Panc1 (cell line): ENCODE measurements at places on chromosomes 3 and 15. TPM values are rescaled to one million over a fixed set of nuclear protein-coding genes. Genes with fewer than 3 reads are reported as not detected.

- no peak for DNase-seq
- no peaks in the 10 kb centered on the region for H3K36me3 ChIP-seq
- H3K4me1 ChIP-seq, result no peaks in the 10 kb centered on the region; the same call in 1 of the 2 replicates
- H3K4me3 ChIP-seq, result no peak overlapping the region
- no peaks in the 10 kb centered on the region for H3K27me3 ChIP-seq
- H3K27ac ChIP-seq, result no peak overlapping the region
Measured at GRCh38 chr15:100309109-100310040, 32.4 kb downstream of the ADAMTS17 start.

GRCh38 chr3:170301405-170301804 lies 56.1 kb upstream of the SKIL start:
- H3K27me3 ChIP-seq, result no peaks in the 10 kb centered on the region
- H3K27ac ChIP-seq, result no peak overlapping the region
- DNase-seq, result no peak
- no peaks in the 10 kb centered on the region for H3K4me1 ChIP-seq

GRCh38 chr15:39672666-39673065 lies 91.8 kb downstream of the THBS1 start:
- no peaks in the 10 kb centered on the region for H3K27me3 ChIP-seq
- H3K4me1 ChIP-seq, result no peaks in the 10 kb centered on the region
- H3K27ac ChIP-seq, result no peak overlapping the region
- H3K36me3 ChIP-seq, result no peaks in the 10 kb centered on the region

- DNase-seq, result no peak
- H3K36me3 ChIP-seq, result no peaks in the 10 kb centered on the region
- no peak overlapping the region for H3K4me3 ChIP-seq
- H3K4me1 ChIP-seq, result no peaks in the 10 kb centered on the region
- no peak overlapping the region for H3K27ac ChIP-seq
Measured at GRCh38 chr3:122911901-122912300, 115.7 kb downstream of the SEMA5B start.

The SYNPR gene
- not detected for total RNA-seq

DNA sequence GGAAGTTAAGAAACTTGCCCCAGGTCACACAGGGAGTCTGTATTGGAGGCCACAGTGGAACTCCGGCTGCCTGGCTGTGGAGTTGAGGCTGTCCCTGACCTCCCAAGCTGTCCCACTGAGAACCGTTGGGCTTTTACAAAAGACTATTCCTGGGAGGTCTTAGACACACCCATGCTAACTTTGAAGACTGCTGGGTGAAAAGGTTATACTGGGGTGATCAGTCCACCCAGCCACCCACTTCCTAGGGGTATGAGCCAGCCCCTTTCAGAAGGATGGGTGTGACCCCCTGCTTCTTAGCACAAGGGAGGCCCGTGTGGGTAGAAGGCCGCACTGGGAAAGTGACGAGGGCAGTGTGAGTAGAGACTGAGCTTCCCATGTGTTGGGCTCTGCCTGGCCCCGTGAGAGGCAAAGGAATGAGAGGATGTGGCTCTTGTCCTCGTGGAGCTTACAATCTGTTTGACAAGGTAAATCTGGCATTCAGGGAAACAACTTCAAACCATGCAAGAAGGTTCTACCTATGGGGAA lies 19.0 kb downstream of the MRAS start:
- H3K27ac ChIP-seq, result no peak overlapping the region
- no peaks in the 10 kb centered on the region for H3K4me1 ChIP-seq
- no peaks in the 10 kb centered on the region for H3K36me3 ChIP-seq
- no peak overlapping the region for H3K4me3 ChIP-seq
- H3K27me3 ChIP-seq, result no peaks in the 10 kb centered on the region; the same call in 1 of the 2 replicates

GRCh38 chr3:53744351-53744750 lies 101.9 kb downstream of the CHDH start:
- H3K27me3 ChIP-seq, result no peaks in the 10 kb centered on the region
- H3K4me1 ChIP-seq, result no peaks in the 10 kb centered on the region
- H3K4me3 ChIP-seq, result no peak overlapping the region

GRCh38 chr3:146067048-146067447 lies 93.9 kb downstream of the PLOD2 start:
- peaks cover 13% of the 10 kb centered on the region; the same call in 1 of the 2 replicates for H3K36me3 ChIP-seq
- H3K4me3 ChIP-seq, result no peak overlapping the region
- no peaks in the 10 kb centered on the region for H3K27me3 ChIP-seq
- no peak for DNase-seq

The RLBP1 gene
- not detected for total RNA-seq

GRCh38 chr3:42701371-42702065 lies 1.1 kb downstream of the HHATL start:
- H3K27ac ChIP-seq, result no peak overlapping the region
- no peaks in the 10 kb centered on the region for H3K36me3 ChIP-seq
- no peaks in the 10 kb centered on the region for H3K27me3 ChIP-seq

- no peaks in the 10 kb centered on the region for H3K4me1 ChIP-seq
- no peaks in the 10 kb centered on the region for H3K36me3 ChIP-seq
- no peak for DNase-seq
- no peaks in the 10 kb centered on the region for H3K27me3 ChIP-seq
- H3K4me3 ChIP-seq, result no peak overlapping the region
Measured at GRCh38 chr3:16373341-16373946, 108.4 kb downstream of the OXNAD1 start.

The ZNF774 gene
- 5.2 TPM for total RNA-seq

- DNase-seq, result no peak
- no peak overlapping the region for H3K4me3 ChIP-seq
- no peak overlapping the region for H3K27ac ChIP-seq
- H3K4me1 ChIP-seq, result no peaks in the 10 kb centered on the region
- no peaks in the 10 kb centered on the region; the same call in 1 of the 2 replicates for H3K36me3 ChIP-seq
Measured at GRCh38 chr15:75943246-75943645, 39.6 kb downstream of the FBXO22 start.

GRCh38 chr15:48221885-48222284 lies 15.8 kb downstream of the SLC12A1 start:
- H3K27ac ChIP-seq, result no peak overlapping the region
- peaks cover 11% of the 10 kb centered on the region for H3K27me3 ChIP-seq
- no peaks in the 10 kb centered on the region for H3K36me3 ChIP-seq
- H3K4me1 ChIP-seq, result no peaks in the 10 kb centered on the region
- no peak overlapping the region for H3K4me3 ChIP-seq
- DNase-seq, result no peak

The CD96 gene
- total RNA-seq, result not detected

The CLCN2 gene
- 22.5 TPM for total RNA-seq

DNA sequence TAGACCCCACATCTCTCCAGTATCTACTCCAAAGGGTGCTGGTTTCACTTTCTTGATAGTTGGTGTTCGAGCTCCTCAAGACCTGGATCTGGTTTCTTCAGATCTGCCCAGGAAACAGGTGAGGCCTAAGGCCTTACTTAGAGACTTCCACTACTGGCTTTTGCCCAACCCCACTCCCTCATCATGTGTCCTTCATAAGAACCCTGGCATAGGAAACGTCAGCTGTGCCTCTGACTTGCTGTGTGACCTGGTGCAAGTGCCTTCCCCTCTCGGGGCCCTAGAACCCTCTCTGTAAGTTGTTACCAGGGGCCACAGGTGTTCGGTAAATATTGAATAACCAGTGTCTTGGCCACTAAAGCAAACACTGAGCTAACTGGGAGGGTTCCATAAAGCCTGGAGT lies 3.9 kb downstream of the OXTR start:
- H3K27me3 ChIP-seq, result no peaks in the 10 kb centered on the region
- H3K36me3 ChIP-seq, result no peaks in the 10 kb centered on the region
- no peak overlapping the region for H3K4me3 ChIP-seq
- no peak overlapping the region for H3K27ac ChIP-seq
- no peak for DNase-seq
- H3K4me1 ChIP-seq, result no peaks in the 10 kb centered on the region; the same call in 1 of the 2 replicates

- H3K27me3 ChIP-seq, result peaks cover 3% of the 10 kb centered on the region; the same call in 1 of the 2 replicates
- H3K36me3 ChIP-seq, result no peaks in the 10 kb centered on the region
- H3K27ac ChIP-seq, result no peak overlapping the region
Measured at GRCh38 chr3:25692341-25692740, 27.6 kb upstream of the TOP2B start.

DNA sequence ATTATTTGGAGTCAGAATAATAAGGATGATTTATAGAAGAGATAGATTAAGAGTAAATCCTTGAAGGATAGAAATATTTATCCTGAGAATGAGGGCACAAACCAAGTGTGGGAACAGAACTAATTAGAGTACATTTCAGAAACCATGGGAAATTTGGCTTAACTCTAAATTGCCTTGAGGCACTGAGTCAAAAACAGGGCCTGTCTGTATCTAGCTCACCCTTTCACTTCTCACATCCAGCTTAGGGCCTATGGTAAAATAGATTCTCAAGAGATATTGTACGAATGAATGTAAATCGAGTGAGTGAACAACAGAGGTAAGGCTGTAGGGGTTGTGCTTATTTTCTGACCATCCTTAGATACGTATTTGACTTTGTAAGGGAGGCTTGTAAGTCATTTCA lies 586.1 kb upstream of the DPPA4 start:
- no peak overlapping the region for H3K27ac ChIP-seq
- no peaks in the 10 kb centered on the region for H3K27me3 ChIP-seq
- no peak for DNase-seq
- no peak overlapping the region for H3K4me3 ChIP-seq

GRCh38 chr3:143101792-143102381 lies 17.7 kb upstream of the CHST2 start:
- no peaks in the 10 kb centered on the region for H3K36me3 ChIP-seq
- H3K27ac ChIP-seq, result no peak overlapping the region
- no peaks in the 10 kb centered on the region for H3K4me1 ChIP-seq
- peaks cover 20% of the 10 kb centered on the region for H3K27me3 ChIP-seq
- H3K4me3 ChIP-seq, result no peak overlapping the region

GRCh38 chr3:47536967-47537366 lies 23.5 kb upstream of the ELP6 start:
- no peaks in the 10 kb centered on the region for H3K36me3 ChIP-seq
- no peak for DNase-seq
- no peaks in the 10 kb centered on the region for H3K4me1 ChIP-seq
- H3K27me3 ChIP-seq, result no peaks in the 10 kb centered on the region
- H3K4me3 ChIP-seq, result no peak overlapping the region

GRCh38 chr15:73357999-73358665 lies 10.6 kb downstream of the HCN4 start:
- H3K4me1 ChIP-seq, result no peaks in the 10 kb centered on the region
- no peak for DNase-seq
- H3K27me3 ChIP-seq, result peaks cover 2% of the 10 kb centered on the region; the same call in 1 of the 2 replicates
- H3K36me3 ChIP-seq, result no peaks in the 10 kb centered on the region
- H3K4me3 ChIP-seq, result no peak overlapping the region

GRCh38 chr3:18681818-18682345 lies 256.7 kb upstream of the SATB1 start:
- no peaks in the 10 kb centered on the region for H3K27me3 ChIP-seq
- no peaks in the 10 kb centered on the region for H3K4me1 ChIP-seq
- no peak for DNase-seq

The HDGFL3 gene
- 34.1 TPM for total RNA-seq

GRCh38 chr15:45091576-45091975 lies 22.4 kb downstream of the DUOX2 start:
- H3K27me3 ChIP-seq, result peaks cover 9% of the 10 kb centered on the region
- no peak overlapping the region for H3K4me3 ChIP-seq
- H3K36me3 ChIP-seq, result no peaks in the 10 kb centered on the region
- no peak overlapping the region for H3K27ac ChIP-seq
- no peaks in the 10 kb centered on the region for H3K4me1 ChIP-seq
- DNase-seq, result no peak

DNA sequence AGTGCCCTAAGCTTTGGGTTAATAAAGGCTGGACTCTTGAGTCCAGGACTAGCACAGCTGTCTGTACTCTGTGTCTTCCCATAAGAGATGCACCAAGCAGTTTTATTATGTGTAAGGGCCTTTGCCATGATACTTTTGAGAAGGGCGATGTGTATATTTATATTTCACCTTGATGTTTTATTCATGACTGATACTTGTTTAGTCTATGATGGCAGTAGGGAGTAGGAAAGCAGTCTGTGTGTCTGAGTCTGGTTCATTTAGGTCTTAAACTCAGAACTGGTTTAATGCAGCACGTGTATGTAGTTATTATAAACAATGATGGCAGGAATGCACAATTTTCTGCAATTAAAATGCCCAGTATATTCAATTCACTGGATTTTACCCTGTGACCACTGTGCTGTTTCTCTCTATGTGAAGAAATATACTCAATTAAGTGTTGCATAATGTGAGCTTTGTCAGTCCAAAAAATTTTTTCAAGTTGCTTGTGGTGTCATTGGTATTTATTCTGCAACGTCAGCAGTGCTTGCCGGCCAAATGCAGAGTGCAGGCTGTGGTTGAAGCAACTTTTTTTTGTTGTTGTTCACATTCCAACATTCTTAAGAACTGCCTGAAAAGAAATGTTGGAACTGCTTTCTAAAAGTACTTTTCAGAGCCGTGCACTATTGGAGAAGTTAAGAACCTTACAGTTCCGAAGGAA lies 423.7 kb upstream of the SEMA6D start:
- H3K4me1 ChIP-seq, result no peaks in the 10 kb centered on the region
- H3K36me3 ChIP-seq, result no peaks in the 10 kb centered on the region
- H3K27ac ChIP-seq, result no peak overlapping the region
- H3K4me3 ChIP-seq, result no peak overlapping the region
- DNase-seq, result no peak

DNA sequence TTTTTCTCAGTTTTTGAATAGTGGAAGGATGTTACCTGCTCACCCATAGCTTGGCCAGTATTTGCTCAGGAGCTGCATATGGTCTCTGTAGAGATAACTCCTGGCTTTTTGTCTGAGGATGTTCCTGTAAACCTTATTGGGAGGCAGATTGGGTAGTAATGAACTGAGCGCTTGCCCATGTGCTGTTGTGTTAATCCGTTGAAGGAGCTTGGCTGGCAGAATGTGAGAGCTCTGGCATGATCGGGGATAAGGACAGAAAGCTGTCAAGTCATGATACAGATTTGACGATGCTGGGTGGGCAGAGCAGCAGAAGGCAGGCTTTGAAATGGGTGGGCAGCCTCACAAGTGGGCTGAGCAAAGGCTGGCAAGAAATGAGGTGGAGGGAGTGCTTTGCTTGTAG lies 27.4 kb downstream of the SH3GL3 start:
- no peaks in the 10 kb centered on the region for H3K27me3 ChIP-seq
- no peak overlapping the region for H3K27ac ChIP-seq
- DNase-seq, result no peak
- H3K36me3 ChIP-seq, result no peaks in the 10 kb centered on the region

- H3K36me3 ChIP-seq, result no peaks in the 10 kb centered on the region
- no peak for DNase-seq
- H3K27ac ChIP-seq, result no peak overlapping the region
- H3K4me3 ChIP-seq, result no peak overlapping the region
- no peaks in the 10 kb centered on the region for H3K27me3 ChIP-seq
Measured at GRCh38 chr3:41219424-41219823, 20.1 kb downstream of the CTNNB1 start.

GRCh38 chr3:177921153-177921552 lies 615.1 kb upstream of the KCNMB2 start:
- H3K27ac ChIP-seq, result no peak overlapping the region
- no peaks in the 10 kb centered on the region for H3K27me3 ChIP-seq
- no peak for DNase-seq
- no peaks in the 10 kb centered on the region for H3K36me3 ChIP-seq
- H3K4me3 ChIP-seq, result no peak overlapping the region
- no peaks in the 10 kb centered on the region for H3K4me1 ChIP-seq

DNA sequence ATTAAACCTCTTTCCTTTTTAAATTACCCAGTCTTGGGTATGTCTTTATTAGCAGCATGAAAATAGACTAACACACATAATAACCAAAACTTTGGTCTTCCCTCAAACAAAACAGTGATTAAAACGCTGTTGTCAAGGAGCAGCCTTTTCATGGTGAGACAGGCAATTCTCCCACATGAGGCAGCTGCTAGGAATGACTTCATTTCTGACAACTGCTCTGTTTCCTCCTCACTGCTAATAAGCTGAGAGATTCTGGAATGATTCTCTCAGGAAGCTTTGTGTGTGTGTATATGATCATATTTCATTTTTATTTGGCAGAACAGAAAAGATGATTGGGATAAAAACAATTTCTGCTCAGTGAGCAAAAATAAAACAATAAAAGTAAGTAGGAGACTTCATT lies 580.6 kb upstream of the ADAMTS9 start:
- no peaks in the 10 kb centered on the region for H3K27me3 ChIP-seq
- no peak overlapping the region for H3K27ac ChIP-seq
- H3K36me3 ChIP-seq, result no peaks in the 10 kb centered on the region
- no peaks in the 10 kb centered on the region for H3K4me1 ChIP-seq
- no peak for DNase-seq
- H3K4me3 ChIP-seq, result no peak overlapping the region
